ENCODE measurements at places on chromosomes 4 and X.

DNA sequence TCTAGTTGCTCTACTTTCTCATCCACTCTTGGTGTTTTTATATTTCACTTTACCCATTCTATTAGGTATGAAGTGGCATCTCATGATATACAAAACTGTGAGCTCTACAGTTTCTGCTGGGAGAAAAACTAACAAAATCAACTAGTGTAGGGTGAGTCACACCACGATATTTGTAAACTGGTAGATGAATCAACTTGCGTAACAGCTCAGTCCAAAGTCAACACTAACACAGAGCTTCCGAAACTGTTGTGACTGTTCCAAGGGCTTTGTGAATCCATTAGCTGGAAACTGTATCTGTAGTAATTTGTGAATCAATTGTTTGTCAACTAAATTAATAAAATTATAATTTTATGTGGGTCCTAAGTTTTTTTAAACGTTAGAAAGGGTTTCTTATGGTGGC is 119.8 kb upstream of the TSPAN5 start:
- no peak for DNase-seq

- DNase-seq: no peak
Measured at GRCh38 chr4:102196221-102196620, 149.1 kb downstream of the SLC39A8 start.

- DNase-seq: peak; percentile 88
Measured at GRCh38 chr4:13544606-13545393, 492 bp upstream of the NKX3-2 start.

DNA sequence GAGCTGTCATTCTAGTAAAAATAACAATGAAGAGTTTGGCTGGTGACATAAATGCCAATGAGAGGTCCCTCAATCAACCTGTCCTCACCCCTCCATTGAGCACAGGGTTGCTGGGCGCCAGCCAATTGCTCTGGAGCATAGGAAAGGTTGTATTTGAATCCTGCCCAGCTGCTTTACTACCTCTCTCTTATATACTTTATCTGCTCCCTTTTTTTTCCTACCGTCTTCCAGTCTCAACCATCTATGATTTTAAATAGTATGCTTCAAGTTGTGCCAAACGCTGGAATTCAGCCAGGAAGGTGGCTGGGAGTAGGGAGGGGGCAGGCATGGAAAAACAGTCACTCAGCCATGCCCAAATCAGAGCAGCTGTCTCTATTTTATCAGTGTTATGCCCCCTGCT is 153.8 kb downstream of the NR3C2 start:
- DNase-seq: no peak

GRCh38 chr4:168877511-168878491 is 132.3 kb downstream of the CBR4 start:
- DNase-seq: no peak

- DNase-seq: no peak
Measured at GRCh38 chrX:31981546-31982062, 909.8 kb upstream of the FTHL17 start.

DNA sequence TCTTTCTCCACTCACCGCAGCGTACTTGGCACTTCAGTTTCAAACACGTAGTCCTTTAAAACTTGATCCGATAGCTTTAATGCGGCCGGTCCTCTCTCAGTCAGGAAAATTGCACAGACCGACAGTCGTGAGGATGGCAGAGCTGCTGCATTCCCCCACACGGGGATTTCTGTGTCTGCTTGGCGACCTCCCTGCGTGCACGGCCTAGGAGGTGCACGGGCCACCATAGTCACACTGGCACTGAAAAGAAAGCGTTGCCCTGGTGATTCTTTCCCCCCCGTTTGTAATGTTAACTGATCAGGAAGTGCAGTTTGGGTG is 10.3 kb downstream of the AKAP17A start:
- no peak for DNase-seq
